ENCODE measurements at places on chromosomes 3 and 15. TPM values are rescaled to one million over a fixed set of nuclear protein-coding genes. Genes with fewer than 3 reads are reported as not detected.

The PLA2G4D gene
- not detected for total RNA-seq

The NR2F2 gene
- total RNA-seq, result 24.0 TPM

The TMEM44 gene
- total RNA-seq, result 12.8 TPM

The BRPF1 gene
- 20.8 TPM for total RNA-seq

The SENP8 gene
- 1.8 TPM for total RNA-seq

The RAD51 gene
- total RNA-seq, result 22.0 TPM

The KLHL40 gene
- total RNA-seq, result not detected

The LDHAL6B gene
- total RNA-seq, result not detected

The RAB6B gene
- 2.4 TPM for total RNA-seq

The GOLGA8G gene
- not detected for total RNA-seq

The POTEB2 gene
- not detected for total RNA-seq

The MLF1 gene
- total RNA-seq, result 24.4 TPM

The DNAJA4 gene
- not detected for total RNA-seq

The PROK2 gene
- total RNA-seq, result not detected

The CDCP1 gene
- 10.5 TPM for total RNA-seq
